ENCODE measurements at places on chromosomes 16 and 17.

DNA sequence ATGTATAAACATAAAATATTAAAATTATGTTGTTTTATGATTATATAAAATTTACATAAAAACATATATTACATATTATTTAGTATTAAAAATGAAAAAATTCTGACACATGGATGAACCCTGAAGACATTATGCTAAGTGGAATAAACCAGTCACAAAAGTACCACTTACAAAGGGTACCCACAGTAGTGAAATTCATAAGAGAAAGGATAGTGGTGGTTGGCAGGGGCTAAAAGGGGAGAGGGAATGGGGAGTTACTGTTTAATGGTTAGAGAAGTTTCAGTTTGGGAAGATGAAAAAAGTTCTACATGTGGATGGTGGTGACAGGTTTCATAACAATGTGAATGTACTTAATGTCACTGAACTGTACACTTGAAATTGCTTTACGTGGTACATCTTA is 41.4 kb downstream of the FBXL20 start:
- no peak for DNase-seq

DNA sequence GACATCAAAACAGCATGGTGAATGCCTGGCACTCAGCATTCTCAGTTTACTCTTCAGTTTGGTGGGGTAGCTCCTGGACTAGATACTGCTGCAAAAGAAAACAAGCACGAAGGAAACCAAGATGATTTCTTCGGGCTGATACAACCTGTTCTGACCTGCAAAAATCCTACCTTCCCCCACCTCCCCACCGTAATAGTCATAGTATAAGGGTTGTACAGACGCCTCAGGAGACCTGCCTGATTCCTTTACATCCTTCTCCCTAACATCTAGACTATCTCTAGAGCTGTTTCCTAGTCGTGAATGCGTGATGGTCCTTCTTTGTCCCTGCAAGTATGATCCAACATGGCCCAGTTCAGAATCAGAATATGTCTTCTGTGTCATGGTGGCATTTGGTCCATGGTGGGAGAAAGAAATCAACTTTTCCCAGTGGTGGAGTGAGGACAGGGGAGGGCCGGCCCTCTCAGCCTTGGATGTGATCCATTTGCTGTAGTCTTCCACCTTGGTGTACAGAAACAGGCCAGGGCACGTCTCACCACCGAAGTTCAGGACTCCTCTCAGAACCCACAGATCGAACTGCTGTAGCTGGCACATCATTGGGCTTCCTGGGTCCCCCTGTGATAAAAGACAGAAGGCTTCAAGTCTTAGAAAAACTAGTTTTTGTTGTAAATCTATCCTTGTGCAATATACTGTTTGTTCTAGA is 14.5 kb downstream of the PRSS54 start:
- no peak for DNase-seq

- no peak for DNase-seq
These were observed 25.0 kb upstream of the GNG13 start for GRCh38 chr16:825341-826061.

GRCh38 chr17:68807998-68808772 is 147.0 kb downstream of the ABCA8 start:
- DNase-seq, result no peak

DNA sequence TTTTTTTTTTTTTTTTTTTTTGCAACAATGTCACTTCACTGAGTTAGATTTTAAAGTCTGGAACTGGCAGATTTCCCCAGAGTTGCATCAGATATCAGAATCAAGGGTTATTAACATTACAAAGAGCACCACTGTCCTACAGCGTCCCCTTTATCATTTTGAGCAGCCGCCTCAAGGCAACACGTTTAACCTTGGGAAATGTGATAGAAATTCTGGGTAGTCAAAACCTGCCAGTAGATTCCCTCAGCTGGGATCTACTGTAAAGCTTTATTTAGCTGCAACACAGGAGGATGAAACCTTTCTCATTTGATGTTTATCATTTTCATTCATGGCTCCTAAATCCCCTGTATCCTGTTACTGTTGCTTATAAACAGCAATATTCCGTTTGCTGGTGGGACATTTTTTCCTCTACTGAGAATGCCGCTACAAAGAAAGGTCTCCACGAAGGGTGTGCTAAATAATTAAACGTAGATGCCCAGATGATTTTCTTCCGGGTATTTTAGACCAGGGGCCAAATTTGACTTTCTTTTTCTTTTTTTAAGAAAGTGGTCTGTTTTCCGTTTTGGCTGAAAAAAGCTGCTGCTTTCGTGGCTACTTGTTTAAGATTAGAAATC is 436.1 kb upstream of the GOT2 start:
- no peak for DNase-seq

DNA sequence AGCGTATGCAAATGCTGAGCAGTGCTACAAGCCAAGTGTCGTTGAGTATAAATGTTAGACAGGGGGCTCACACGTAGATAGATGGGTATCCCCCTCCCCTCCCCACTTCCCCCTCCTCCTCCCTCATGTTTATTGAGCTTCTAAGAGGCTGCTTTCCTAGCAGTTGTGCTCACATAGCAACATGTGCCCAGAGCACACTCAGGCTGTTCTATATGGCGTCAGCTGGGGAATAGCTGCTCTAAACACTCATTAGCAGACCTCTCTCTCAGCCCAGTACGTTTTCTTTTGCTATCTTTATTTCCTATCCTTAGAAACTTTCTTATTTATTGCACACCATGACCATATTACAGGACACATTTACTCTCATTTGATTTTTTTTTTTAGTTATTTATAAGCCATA is 1.8 kb downstream of the KCNJ2 start:
- no peak for DNase-seq

DNA sequence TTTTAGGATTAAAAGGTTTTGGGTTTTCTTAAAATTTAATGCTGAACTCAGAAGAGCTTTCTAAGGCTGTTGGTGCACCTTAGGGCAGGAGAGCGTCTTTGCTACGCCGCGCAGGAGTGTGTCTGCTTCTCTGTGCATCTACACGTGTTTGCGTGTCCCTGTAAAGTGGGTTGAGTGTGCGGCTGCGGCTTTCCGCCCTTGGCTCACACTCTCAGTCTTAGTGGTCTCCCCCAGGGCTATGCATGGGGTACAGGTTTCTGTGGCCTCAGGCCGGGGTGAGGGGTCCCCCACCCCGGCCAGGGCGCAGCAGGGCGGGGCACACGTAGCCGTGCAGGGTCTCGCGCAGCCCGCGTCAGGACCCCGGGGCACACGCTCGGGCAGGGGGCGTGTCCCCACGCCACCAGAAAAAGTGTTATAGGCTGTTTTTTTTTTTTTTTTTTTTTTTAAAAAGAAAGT is 727 bp upstream of the TENT4B start:
- no peak for DNase-seq

GRCh38 chr17:15651583-15652110 is 32.1 kb upstream of the FBXW10B start:
- peak; percentile 97 for DNase-seq

DNA sequence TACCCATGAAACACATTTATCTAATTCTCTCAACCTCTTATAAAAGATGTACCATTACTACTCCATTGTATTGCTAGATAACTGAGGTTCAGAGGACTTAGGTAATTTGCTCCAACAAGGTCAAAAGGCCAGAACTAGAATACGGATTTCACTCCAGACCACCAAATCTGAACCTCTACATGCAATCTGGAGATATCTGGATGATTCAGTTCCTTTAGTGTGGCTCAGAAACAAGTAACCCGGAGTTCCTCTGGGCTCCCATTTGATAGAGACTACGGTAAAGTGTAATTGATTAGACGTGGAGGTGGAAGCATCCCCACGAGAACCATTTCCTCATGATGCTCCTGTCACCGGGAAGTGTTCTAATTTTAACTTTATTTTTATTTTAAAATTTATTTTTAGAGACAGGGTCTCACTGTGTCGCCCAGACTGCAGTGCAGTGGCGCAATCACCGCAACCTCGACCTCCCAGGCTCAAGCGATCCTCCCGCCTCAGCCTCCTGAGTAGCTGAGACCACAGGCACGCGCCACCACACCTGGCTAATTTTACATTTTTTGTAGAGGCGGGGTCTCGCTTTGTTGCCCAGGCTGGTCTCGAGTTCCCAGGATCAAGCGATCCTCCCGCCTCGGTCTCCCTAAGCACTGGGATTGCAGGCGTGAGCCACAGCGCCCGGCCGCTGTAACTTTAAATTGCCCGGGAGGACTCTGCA is 608 bp upstream of the COX10 start:
- DNase-seq, result no peak

GRCh38 chr16:64159976-64160375 is 961.9 kb downstream of the CDH11 start:
- DNase-seq, result no peak
